GM12891 (cell line): ENCODE measurements at places on chromosomes 5 and 9.

GRCh38 chr5:33816791-33817190 lies 75.0 kb downstream of the ADAMTS12 start:
- DNase-seq = no peak

- DNase-seq = no peak
Measured at GRCh38 chr5:4243479-4244264, 648.0 kb downstream of the IRX1 start.

GRCh38 chr5:83197326-83197967 lies 120.1 kb downstream of the XRCC4 start:
- DNase-seq = no peak

- no peak for DNase-seq
Measured at GRCh38 chr5:127326431-127326830, 35.8 kb downstream of the MEGF10 start.

GRCh38 chr5:72228960-72229359 lies 91.1 kb downstream of the MRPS27 start:
- no peak for DNase-seq

DNA sequence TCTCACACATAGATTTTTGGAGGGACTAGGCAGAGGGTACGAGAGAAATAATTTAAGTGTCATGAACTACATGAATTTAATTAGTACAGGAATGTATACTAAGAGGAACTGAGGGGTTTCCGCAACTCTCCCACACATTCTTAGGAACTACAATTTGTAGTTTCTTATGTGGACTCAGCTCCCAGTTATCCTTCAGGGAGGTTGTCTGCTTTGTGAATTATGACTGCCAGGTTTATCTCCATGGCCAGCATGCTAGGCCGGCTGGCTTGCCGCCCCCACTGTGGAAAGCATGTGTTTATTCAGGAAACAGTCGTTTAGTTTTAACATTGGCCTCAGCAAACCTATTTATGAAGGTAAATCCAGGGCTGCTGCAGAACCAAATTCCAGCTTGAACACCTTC lies 415.0 kb downstream of the KCTD16 start:
- no peak for DNase-seq

GRCh38 chr9:76895186-76895585 lies 10.7 kb downstream of the PRUNE2 start:
- DNase-seq = no peak

DNA sequence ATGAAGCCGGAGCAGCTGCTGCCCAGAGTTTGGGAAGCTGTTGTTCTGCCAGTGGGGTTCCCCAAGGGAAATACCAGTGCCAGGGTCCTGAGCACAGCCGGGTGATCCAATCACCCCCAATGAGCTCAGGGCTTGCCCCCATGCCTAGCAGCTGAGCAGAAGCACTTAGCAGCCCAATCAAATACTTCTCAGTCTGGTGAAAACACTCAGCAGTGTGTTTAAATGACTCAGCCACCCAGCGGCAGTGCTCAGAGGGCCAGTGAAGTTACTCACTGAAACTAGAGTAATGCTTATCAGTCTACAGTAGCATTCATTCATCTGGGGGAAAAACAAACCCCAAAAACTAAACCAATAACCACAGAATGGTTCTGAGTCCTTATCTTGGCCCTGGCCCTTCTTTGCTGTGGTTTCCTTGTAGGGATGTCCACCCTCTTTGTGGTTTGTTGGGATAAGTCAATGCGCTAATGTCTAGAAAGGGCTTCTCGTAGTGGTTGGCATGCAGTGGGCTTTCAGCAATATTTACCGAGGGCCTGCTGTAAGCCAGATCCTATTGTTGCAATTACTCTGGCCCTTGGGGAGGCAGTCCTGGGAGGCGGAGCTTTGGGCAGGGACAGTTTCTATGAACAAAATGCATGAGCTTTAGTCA lies 43.1 kb downstream of the LHX2 start:
- peak; percentile 49 for DNase-seq

DNA sequence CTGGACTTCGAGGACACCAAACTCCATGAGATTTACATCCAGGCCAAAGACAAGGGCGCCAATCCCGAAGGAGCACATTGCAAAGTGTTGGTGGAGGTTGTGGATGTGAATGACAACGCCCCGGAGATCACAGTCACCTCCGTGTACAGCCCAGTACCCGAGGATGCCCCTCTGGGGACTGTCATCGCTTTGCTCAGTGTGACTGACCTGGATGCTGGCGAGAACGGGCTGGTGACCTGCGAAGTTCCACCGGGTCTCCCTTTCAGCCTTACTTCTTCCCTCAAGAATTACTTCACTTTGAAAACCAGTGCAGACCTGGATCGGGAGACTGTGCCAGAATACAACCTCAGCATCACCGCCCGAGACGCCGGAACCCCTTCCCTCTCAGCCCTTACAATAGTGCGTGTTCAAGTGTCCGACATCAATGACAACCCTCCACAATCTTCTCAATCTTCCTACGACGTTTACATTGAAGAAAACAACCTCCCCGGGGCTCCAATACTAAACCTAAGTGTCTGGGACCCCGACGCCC lies 1.3 kb downstream of the PCDHGC3 start:
- DNase-seq = no peak

DNA sequence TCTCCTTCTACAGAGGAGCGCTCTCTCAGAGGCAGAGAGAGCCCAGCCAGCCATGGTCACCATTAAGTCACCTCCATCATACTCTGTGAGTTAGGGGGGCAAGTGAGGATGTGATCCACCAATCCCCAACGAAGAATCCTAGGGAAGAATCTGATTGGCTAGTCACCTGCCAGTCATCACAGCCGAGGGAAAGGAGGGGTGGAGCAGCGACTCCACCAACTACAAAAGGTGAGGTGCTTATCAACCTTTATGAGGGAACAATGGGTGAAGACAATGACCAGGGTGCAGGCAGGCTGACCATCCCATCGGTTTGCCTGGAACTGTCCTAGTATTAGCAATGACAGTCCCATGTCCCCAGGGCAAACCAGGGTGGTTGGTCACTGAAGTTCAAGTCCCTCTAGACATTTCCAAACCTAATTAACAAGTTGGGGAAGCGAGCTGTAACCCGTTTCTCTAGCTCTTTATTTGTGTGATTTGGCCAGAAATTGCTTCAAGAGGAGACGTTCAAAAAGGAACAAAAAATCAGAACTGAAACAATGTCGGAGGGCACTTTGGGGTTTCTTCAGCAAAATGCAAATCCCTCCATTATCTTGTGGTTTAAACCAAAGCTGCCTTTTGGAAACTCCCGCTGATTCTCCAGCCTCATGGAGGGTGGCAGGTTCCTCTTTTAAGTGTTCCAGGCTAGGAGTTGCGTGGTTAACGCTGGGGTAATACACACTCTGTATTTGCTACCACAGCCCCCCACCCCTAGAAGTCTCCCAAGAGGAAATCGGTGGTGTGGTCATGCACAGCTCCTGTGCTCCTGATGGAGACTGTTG lies 18.8 kb upstream of the FCN1 start:
- DNase-seq = peak; percentile 68

DNA sequence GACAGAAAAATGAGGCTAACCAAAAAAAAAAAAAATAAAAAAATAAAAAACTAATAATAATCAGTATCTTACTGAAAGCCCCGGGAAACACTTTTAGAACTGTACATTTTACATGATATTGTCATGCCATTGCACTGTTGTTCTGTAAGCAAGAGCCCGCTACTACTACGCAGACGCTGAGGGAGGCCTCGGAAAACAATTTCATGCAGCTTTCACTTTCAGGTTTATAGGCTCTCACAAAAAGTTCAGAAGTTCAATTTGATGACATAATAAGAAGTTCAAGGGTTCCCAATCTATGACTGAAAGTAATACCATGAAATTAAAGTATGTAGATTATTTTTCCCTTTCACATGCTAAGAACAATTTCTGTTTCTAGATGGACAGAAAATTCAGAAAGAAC lies 318.3 kb upstream of the ITGA1 start:
- no peak for DNase-seq

GRCh38 chr5:149617760-149618306 lies 36.5 kb downstream of the ARHGEF37 start:
- no peak for DNase-seq

DNA sequence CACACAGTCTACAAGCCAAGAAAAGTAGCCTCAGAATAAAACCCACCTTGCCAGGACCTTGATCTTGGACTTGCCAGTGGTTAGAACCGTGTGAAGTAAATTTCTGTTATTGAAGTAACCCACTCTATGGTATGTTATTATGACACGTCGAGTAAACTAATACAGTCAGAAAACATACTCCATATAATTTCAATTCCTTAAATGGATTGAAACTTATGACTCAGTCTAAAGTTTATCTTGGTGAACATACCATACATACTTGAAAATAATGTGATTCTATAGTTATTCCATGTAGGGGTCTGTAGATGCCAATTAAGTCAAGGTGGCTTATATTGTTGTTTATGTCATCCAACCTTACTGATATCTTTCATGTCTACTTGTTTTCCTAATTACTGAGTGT lies 950.7 kb downstream of the TLE4 start:
- no peak for DNase-seq

- no peak for DNase-seq
Measured at GRCh38 chr5:40480392-40480791, 199.3 kb upstream of the PTGER4 start.

GRCh38 chr5:144972317-144972716 lies 801.6 kb downstream of the KCTD16 start:
- no peak for DNase-seq

GRCh38 chr5:36363744-36364143 lies 62.0 kb upstream of the RANBP3L start:
- no peak for DNase-seq

GRCh38 chr9:28034242-28034641 lies 461.0 kb upstream of the C9orf72 start:
- no peak for DNase-seq

DNA sequence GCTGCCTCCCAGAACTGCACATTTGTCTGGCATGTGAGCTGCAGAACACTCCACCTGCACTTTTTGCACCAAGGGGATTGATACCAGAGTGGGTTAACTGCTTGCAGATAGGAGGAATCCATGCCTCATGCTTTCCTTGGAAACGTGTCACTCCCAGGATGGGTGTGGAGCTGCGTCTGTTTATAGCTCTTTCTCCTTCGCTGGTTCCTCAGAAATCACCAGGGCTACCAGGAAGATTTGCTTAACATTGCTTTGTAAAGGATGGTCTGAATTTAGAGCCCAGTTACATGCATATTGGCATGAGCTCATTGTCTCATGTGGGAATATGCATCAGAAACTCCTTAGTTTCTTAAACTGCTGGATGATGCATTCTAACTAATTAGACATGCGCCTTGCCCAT lies 234.6 kb downstream of the GADD45G start:
- DNase-seq = no peak

DNA sequence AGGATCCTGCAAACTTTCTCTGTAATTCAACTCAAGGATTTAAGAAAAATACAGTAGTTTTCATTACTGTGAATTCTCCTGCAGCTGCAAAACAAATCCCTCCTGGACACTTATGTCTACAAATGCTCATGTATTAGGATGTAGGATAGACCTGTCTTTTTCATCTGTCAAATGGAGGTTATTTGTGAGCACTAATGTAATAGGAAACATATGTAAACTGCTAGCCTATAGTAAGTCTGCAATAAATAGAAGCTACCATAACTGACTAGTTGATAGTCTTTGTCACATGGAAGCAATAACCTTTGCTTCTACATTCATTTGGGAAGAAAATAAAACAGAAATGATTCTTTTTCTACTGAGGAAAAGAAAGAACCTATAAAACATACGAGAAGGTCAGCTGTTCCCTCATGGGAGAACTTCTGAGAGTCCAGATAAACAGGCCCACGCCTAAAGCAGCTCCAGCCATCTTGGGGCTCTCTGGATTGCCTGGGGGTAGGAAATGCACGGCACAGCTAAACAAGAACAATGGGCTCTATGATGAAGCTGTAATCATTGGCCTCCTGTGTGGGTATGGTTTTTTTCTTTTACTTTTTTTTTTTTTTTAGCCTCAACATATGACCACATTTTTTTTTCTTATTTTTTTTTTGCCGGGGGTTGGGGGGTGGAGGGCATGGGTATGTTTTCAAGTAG lies 6.2 kb downstream of the KCNV2 start:
- no peak for DNase-seq

DNA sequence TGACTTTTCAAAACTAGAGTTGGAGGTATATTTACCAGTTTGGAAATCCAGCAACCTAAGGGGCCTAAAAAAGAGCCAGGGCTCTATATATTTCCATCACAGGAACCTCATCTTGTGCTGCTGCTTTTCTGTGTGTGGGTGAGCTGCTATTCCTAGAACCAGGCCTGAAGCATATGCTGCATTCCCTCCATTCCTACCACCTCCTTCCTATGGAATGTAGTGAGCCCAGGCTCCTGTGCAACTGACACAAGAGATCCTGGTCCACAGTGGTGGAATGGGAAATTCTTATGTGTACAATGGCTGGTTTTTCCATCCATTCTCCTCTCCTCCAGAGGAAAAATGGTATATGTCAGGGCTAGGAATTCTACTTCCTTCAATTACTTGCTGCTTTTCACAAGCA lies 39.1 kb downstream of the SPEF2 start:
- DNase-seq = no peak
